Stimulated activated CD8-positive, alpha-beta memory T cell treated with anti-CD3 and anti-CD28 coated beads, Interleukin-15, amount 100 ng/mL, for 1 hour (primary cell): ENCODE measurements at places on chromosomes 2 and 18.

DNA sequence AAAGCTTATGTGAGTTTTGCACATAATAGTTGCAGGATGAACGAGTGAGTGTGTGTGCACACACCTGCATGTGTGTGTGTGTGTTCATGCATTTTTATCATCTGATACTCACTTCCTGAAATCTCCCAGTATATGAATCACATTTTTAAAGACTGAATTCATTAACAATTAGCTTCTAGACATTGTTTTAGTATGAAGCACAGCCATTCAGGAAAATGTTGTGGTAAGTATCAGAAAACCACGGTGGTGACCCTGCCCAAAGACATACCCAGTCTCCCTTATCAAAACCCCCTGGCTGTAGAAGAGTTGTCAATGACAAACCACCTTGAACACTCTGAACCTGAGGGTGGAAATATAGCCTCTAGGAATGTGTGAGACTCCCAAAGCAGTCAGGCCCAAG is 220.8 kb downstream of the ALK start:
- DNase-seq = no peak

DNA sequence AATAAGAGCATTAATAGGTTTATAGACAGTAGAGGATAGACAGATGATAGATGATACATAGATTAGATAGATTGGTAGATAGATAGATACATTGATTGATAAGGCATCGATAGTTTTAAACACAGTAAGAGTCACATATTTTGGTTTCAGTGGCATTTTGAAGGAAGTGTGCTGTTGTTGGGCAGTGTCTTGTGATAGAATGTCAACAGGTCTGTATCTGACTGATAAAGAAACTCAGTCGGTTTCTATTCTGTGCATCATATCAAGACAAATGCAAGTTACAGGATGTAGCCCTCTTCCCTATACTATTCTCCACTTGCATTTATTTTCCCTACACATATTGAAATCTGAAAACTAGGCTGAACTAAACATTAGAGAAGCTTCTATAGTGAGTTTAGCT is 1229.0 kb upstream of the ZEB2 start:
- no peak for DNase-seq

DNA sequence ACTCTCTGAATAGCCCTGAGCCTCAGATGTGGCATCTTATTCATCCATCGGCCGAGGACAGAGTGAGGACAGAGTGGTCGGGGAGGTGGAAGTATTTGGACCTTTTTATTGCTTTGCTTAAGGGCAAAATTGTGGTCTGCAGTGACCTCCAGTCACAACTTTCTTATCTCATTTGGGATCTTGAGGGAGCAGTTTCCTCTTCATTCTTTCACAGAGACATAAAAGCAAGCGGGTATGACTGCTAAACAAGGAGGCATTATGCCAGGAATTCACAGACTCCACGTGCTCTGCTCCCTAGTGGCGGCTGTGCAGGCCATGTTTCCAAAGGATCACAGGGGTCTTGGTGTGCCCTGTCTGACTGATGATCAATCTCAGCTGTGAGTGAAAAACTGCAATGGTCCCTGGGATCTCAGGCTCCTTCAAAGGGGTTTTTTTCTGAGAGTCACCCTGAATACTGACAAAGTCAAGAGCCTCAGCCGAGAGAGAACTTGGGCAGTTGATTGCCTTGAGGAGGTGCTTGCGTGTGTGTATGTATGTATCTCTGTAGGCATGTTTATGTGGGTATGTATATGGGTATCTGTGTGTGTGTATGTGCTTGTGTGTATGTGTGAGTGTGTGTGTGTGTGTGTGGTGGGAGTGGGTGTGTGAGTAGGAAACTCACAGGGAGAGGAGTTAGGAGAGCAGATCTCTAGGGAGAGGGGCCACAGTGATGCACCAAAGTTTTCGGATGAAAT is 47.7 kb downstream of the RAPGEF4 start:
- no peak for DNase-seq

GRCh38 chr18:29028560-29028959 is 851.6 kb upstream of the CDH2 start:
- DNase-seq = no peak

- DNase-seq = peak; percentile 58
These were observed 128.0 kb downstream of the NFATC1 start for GRCh38 chr18:79523736-79524180.

DNA sequence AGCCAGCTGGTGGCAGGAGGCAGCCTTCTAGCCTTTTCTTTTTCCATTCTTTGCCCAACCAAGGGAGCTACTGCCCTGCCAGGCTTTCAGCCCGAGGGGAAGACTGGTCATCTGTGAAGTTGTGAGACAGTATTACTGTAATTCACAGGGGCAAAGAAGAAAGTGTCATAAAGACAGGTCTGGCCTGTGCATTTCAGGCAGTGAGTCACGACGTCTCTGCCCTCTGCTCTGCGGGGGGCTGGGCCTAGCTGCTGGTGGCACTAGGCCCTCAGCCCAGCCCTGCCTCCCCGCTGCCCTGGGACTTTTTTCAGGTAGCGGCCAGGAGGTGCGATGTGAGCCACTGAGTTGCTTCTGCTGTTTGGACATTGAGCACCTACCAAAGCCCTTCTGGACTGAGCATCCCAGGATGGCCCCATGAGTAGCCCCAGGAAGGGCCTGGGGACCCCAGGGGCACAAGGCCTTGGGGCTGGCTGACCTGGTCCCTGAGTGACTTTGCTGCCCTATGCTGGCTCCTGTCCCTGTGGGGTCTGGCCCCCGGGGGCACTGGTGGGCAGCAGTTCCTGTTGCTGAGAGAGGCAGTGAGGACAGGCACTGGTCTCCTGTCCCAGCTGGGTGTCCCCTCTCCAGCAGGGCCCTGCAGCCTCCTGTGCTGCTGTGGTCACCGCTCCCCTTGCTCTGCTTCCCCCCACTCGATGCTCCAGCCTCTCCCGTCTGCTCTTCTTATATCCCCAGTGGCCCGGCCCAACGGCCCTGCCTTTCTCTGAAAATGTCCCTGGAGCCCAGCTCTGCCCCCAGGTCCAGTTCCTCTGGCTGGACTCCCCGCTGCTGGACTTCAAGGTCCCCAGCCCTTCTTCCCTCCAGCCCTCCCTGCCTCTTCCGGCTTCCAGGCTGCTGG is 7.0 kb downstream of the INHBB start:
- DNase-seq = no peak

DNA sequence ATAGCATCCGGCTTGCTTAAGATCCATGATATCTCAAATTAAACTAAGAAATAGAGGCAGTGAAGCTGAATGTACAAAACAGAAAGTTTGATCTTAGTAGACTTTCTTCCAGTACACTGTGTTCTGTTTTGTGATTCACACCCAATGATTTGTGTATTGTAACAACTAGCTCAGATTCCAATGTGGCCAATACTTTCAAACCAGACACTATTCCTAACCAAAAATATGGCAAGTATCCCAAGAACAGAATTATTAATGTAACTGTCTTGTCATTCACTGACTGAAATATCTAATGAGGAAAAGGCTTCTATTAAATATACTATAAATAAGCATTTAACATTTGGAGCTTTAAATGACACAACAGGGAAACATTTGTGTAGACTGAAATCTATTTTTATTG is 299.1 kb downstream of the NRXN1 start:
- DNase-seq = no peak

- no peak for DNase-seq
These were observed 55.2 kb downstream of the ZEB2 start for GRCh38 chr2:144464730-144465129.

DNA sequence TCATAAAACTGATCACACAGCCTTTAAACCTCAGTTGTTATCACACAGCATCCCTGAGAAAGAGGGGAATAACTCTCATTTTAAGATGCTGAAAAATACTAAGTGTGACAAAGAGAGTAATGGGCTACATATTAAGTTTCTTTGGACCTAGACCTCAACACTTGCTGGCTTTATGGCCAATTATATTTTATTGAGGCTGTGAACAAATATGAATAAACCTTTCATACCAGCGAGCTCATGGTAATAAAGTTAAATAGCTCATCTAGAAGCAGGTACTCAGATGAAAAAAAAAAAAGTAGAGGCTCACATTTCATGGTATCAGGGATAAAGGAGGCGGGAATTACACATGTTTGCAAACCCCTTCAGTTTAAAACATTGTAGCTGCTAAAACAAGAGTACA is 75.7 kb downstream of the DOCK10 start:
- no peak for DNase-seq

GRCh38 chr2:70243806-70244584 is 4.4 kb downstream of the TIA1 start:
- DNase-seq = no peak

GRCh38 chr2:180208841-180209240 is 201.7 kb upstream of the CWC22 start:
- DNase-seq = no peak

- DNase-seq = no peak
These were observed 24.1 kb upstream of the NMUR1 start for GRCh38 chr2:231554327-231554726.

DNA sequence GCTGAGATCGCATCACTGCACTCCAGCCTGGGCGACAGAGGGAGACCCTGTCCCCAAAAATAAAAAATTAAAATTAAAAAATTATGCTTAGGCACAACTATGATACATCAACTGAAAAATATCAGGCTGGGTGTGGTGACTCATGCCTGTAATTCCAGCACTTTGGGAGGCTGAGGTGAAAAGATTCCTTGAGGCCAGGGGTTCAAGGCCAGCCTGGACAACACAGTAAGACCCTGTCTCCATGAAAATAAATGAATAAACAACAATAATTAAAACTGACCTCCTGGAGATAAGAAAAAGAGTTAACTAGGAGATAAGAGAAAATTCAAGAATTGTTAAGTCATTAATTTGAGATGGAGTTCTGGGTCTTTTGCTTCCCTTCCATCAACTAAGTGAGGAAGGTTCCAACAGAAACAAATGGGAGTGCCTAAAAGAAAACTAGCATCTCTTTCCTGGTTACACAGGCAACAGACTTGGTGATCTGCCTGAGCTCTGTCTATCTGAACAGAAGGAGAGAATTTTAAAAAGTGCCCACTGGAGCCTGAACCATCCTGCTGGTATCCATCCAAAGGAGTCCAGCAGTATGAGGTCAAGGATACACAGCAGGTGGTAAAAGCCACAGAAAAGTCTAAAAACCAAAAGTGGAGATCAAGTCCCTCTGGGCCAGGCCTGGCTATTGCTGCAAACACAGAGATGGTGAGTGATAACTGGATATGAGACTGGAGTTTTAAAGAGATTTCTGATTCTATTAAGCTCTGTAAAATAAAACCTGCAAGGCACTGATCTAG is 8.8 kb downstream of the PPM1G start:
- no peak for DNase-seq

- DNase-seq = no peak
These were observed 73.6 kb upstream of the COL5A2 start for GRCh38 chr2:189252991-189253675.

DNA sequence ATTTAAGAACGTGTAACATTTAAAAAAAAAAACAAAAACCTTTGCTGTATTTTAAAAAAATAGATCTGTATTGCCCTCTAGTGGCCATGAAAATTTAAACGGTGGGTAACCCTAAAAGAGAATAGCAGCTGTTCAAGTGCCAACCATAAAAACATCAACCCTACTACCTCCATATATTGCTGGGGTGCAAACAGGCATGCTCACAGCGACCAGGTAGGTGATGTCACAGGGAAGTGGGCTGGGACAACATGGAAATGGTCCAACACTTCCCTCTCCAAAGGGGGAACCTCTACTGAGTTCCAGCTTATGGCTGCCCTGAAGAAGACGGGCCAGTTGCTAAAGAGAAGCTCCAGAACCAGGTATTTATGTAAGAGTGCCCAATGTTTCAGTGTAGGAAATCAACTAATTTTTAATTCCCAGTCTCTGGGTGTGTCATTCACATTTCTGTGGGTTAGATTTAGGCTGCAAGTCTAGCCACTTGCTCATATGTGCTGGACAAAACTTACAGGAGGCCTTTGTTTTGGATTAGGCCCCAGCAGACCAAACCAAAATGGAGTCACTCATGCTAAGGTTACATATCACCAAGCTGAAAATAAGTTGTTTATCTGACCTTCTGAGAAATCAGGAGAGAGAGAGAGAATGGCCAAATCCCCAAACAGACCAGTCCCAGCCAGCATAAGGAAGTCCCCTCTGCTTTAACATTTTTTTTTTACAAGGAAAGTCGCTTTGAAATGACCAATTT is 54.5 kb downstream of the SKA1 start:
- DNase-seq = no peak

DNA sequence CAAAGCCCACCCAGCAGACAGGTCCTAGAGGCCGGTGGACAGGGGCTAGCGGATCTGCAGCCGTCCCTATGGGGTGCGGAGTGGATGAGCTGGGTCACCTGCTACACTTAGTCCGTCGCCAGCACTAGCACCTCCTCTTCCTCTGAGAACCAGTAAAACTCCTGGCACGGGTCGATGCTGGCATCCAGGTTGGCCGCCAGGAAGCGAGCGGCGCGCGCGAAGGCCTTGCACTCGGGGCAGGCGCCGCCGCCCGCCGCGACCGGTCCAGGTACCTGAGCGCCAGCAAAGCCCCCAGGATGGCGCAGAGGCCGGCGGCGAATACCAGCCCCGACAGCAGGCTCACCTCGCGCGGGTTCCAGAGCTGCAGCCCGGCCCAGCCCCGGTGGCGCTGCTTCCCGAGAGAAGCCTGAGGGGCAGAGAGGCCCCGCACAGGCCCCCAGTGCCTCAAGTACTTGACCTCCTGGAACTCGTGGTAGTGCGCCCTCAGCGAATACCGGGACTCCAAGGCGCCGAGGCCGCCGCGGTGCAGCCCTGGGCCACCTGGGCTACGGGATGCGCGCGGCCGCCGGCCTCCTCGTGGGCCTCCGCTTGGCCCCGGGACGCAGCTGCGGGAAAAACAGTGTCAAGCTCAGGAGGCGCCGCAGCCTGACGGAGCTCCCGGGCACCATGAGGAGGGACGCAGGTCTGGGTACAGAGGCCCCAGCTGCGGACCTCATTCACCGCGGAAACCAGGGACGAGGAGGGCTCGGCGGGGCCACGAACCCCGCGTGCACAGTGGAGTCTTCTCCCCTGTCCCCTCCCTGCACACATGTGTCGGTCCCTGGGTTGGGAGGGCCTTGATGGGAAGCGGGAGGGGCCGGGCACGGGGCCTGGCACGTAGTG is 27.5 kb upstream of the ALPP start:
- no peak for DNase-seq

- no peak for DNase-seq
These were observed 69.4 kb downstream of the ZDBF2 start for GRCh38 chr2:206343816-206344215.

GRCh38 chr2:203534621-203535077 is 452 bp downstream of the RAPH1 start:
- DNase-seq = peak; percentile 2

DNA sequence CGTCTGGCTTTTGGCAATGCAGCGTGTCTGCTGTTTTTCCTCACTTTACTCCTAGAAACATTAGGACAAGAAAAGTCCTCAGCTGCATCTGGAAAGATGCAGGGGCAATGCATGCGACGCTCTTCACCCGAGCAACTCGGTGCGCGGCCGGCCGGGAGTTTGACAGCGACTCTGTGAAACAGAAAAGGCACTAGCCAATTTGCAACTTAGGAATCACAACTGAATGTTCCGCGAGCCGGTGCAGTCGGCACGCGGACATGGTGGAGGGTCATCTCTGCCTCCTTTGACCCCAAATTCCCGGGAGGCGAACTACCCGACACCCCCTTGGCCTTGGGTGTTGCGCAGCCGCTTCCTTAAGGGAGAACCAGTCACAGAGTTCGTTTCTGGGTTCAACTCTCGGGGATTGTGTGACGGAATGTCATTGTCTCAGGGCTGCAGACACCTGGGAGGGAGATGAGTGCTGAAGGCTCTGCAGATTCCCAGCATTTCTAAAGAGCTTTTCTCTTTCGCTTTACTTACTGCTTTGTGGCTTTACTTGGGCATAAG is 9.8 kb downstream of the NR4A2 start:
- no peak for DNase-seq

- no peak for DNase-seq
These were observed 418.6 kb upstream of the SLC39A10 start for GRCh38 chr2:195238379-195238778.

GRCh38 chr2:42052702-42053481 is 5.1 kb downstream of the PKDCC start:
- DNase-seq = no peak
